ENCODE measurements at places on chromosomes 2 and 18. TPM values are rescaled to one million over a fixed set of nuclear protein-coding genes. Genes with fewer than 3 reads are reported as not detected.

The BOK gene
- total RNA-seq = 84.2 TPM

GRCh38 chr2:43052204-43052943 is 174.0 kb downstream of the ZFP36L2 start:
- DNase-seq = no peak

The RNMT gene
- total RNA-seq = 10.9 TPM

The C2orf81 gene
- total RNA-seq = not detected

DNA sequence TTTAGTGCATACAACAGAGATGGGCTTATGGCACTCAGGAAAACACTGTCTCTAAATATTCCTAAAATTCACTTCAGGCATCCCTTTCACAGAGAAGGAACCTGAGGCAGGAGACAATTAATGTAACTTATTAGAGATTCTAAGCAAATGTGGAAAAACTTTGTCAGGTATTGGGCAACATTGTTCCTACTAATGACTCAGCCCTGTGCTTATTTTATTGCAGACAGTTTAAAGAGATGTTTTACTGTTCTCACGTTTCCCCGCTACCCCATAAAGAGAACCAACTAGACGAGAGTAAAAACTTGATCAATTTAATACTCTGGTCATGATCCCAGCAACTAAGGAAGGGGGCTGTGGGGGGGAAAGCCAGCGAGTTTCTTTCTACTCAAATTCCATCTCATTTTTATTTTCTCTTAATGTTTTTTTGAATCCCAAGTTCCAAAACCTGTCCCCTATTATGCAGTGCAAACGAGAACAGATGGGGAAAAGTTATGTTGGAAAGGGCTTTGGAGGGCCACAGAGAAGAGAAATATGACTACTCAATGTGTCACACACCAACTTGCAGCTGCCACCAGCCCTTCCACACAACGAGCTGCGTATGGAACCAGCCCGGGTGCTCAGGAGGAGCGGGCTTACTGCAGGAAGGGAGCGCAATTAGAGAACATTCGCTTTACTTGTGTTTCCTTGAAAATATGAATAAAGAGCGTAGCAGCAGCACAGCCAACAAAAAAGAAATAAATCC is 18.7 kb upstream of the ACVR1 start:
- DNase-seq = no peak

DNA sequence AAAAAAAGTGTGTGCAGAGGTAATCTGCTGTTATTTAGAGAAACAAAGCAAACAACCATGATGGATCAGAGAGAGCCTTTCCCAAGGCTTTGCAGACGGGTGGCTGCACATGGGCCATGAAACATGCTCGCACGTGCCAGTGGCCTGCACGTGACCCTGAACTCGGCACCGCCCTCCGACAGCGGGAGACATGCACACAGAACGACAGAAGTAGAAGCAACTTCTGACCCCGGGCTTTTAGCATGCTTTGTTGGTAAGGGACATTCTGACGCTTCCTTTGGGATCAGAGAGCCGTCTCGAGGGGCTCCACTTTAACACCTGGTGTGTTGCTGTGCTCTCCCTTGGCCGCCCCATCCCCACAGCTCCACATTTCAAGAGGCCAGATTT is 112.5 kb downstream of the KCNF1 start:
- no peak for DNase-seq

The GNLY gene
- total RNA-seq = 11.7 TPM

The RAB11FIP5 gene
- total RNA-seq = 24.8 TPM

DNA sequence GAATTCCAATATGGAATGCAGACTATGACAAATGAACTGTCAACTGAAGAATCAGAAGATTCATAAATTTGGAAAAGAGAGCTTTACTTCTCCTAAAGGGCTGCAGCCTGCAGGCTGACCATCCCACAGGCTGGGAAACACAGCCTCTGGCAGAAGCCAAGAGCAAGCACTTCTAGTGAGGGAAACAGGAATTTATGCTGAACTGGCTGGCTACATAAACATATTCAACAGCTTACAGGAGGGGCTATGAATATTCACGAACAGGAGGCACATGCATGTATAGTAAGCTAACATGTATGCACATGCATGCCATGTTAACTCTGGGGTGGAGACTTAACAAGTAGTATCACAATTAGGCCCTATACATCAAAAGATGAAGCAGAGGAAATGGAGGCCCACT is 17.6 kb downstream of the HIBCH start:
- no peak for DNase-seq

DNA sequence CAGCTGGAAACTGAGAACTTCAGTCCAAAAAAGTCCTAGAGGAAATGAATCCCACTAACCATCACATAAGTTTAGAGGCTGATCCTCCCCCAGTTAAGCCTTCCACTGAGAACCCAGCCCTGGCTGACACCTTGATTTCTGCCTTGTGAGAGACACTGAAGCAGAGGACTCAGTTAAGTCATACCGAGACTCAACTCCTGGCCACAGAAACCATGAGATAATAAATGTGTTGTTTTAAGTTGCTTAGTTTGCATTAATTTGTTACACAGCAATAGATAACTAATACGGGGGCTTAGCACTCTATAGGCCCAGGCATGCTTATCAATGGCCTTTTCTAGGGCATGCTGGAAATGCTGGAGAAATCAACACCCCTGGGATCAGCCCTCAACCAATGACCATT is 3.4 kb upstream of the ADD2 start:
- no peak for DNase-seq

The ATOH8 gene
- total RNA-seq = 7.4 TPM

The NXPH2 gene
- total RNA-seq = not detected

- DNase-seq = no peak
These were observed 232.7 kb upstream of the UBE2E3 start for GRCh38 chr2:180747728-180748127.

The MYCN gene
- total RNA-seq = 0.48 TPM

- DNase-seq = no peak
These were observed 39.2 kb upstream of the ACTR3 start for GRCh38 chr2:113850687-113851086.

The CD8B gene
- total RNA-seq = 5.1 TPM

GRCh38 chr2:96427917-96428316 is 77.2 kb downstream of the NEURL3 start:
- DNase-seq = no peak

- DNase-seq = no peak
These were observed 181.4 kb downstream of the GRB14 start for GRCh38 chr2:164439885-164440284.

DNA sequence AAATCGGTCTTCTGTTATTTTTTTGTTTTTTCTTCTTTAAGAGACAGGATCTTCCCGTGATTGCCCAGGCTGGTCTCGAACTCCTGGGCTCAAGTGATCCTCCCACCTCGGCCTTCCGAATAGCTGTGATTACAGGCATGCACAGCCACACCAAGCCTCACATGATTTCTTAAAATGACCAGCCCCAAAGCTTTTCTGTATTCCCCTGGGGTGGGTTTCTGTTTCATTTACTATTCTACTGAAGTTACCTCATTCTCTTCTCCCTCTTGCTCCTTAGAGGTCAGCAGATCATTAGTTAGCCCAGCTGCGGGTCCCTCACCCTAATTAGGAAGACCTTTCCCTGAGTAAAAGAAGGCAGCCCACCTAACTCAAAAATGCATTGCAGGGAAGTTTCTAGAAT is 27.6 kb downstream of the SLC1A4 start:
- no peak for DNase-seq

GRCh38 chr18:23956483-23956882 is 58.1 kb upstream of the TTC39C start:
- no peak for DNase-seq
